Astrocyte (in vitro differentiated cells and primary cell): ENCODE measurements at places on chromosomes 3 and 15. TPM values are rescaled to one million over a fixed set of nuclear protein-coding genes. Genes with fewer than 3 reads are reported as not detected.

DNA sequence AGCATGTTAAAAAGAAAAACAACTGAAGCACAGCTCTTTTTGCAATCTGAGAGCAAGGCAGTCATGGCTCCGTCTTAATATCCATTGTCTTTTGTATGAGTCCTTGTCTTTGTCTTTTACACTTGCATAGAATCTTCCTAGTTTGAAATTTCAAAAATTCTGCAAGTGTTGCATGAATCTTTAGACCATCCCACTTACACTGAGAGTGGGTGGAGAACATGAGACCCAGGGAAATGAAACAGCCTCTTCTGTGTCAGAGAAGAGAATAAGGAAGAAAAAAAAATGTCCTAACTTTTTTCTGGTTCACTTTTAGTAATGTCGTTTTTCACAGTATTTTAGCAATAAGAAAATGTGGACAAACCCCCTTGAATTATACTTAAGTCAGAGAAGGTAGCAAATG lies 12.1 kb upstream of the DCLK3 start:
- no peaks in the 10 kb centered on the region for H3K36me3 ChIP-seq
- no peak overlapping the region for H3K4me3 ChIP-seq
- H3K4me1 ChIP-seq, result no peaks in the 10 kb centered on the region
- H3K27me3 ChIP-seq, result peaks cover 3% of the 10 kb centered on the region
- DNase-seq, result no peak

DNA sequence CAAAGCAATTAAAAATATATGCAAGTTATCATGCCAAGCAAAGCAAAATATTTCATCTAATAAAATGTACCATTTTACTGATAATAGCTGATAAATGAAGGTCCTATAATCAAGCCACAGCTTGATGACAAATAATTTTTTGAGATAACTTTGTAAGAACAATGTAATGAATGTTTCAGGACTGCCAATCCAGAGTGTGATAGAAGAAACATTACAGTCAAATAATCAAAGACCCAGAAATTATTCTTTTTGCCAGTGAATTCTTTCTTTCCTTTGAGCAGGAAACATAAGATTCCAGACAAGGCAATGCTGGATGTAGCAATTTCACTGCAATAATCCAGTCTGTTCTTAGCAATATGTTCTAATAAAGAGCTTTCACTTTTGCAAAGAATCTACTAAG lies 556.1 kb downstream of the PLOD2 start:
- DNase-seq, result no peak
- no peak overlapping the region for H3K4me3 ChIP-seq
- no peaks in the 10 kb centered on the region for H3K4me1 ChIP-seq
- no peaks in the 10 kb centered on the region for H3K36me3 ChIP-seq
- no peaks in the 10 kb centered on the region for H3K27me3 ChIP-seq

DNA sequence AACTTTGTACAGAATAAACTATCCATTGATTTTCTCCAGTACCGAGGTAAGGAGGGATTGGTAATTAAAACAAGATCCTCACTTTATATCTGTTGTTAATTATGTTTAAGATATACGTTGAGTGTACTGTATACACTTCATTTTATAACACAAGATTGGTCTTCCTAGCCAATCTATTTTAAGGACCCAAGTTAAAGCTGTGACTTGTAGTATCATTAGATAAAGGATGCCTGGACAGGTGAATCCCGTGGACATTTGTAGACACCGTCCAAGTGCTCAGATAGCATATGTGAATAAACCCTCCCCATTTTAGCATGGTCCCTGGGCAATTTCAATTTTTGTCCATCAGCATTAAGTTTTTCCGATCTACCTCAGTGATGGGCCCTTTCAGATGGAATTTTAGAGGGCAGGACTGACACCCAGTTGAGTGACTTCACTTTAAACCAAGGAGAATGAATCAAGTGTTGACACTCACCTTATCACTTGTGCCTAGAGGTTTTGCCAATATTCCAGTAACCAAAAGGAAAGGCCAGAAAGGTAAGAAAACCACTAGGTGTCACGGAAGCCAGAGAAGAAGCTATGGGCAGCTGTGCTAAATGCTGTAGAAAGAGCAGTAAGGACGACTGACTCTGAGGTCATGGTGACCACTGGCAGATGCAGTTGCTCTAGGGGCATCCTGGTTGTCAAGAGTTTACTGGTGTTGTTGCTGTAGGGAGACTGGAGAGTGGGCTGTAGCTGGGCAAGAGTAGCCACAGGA lies 9.2 kb downstream of the AHSG start:
- H3K4me1 ChIP-seq, result peaks cover 5% of the 10 kb centered on the region
- H3K36me3 ChIP-seq, result no peaks in the 10 kb centered on the region
- no peak overlapping the region for H3K27ac ChIP-seq
- H3K27me3 ChIP-seq, result peaks cover 11% of the 10 kb centered on the region
- DNase-seq, result no peak

DNA sequence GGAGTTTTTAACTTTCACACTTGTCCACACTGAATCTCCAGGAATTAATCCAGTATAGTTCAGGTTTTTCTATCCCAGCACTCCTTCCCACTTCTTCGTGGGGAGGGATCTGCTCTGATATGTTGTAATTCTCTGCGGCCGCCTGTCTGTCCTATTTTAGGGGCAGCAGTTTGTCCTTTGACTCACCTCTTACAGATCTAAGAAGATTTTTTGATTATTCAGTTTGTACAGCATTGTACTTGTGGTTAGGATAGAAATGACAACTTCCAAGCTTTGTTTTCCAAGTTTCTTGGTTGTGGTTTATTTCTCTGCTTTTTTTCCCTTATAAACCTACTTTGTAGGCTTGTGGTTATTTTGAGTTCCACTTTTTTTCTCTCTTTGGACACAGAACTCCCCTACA lies 601.7 kb downstream of the SI start:
- no peaks in the 10 kb centered on the region for H3K4me1 ChIP-seq
- H3K36me3 ChIP-seq, result no peaks in the 10 kb centered on the region
- no peak overlapping the region for H3K4me3 ChIP-seq
- no peak overlapping the region for H3K27ac ChIP-seq
- DNase-seq, result peak; percentile 4

DNA sequence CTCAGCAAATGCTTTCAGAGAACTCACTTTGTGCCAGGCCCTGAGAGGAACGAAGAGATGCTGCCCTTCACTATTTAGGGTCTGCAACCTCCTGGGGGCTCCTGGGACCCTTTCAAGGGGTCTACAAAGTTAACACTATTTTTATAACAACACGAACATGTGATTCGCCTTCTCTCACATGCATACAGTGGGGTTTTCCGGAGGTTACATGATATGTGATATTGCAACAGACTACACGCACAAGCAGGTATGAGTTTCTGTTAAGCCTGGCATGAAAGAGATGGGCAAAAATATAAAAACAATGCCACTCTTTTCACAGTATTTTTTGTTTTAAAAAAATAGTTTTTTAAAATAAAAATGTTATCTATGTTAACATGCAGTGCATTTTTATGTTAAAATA lies 10.3 kb downstream of the STARD5 start:
- H3K36me3 ChIP-seq, result peaks cover 6% of the 10 kb centered on the region
- no peak for DNase-seq
- peak overlapping the region; percentile 55 for H3K27ac ChIP-seq
- no peaks in the 10 kb centered on the region for H3K27me3 ChIP-seq
- H3K4me1 ChIP-seq, result peaks cover 23% of the 10 kb centered on the region

CCR8 gene
- total RNA-seq, result not detected in 2 replicates

TRH gene
- 0.14 TPM in 1 of 2 replicates, not detected in the other for total RNA-seq

TGM5 gene
- 0.16 TPM in 1 of 2 replicates, not detected in the other for total RNA-seq

CHRD gene
- 3.4 and 5.6 TPM in 2 replicates for total RNA-seq
